ENCODE measurements at places on chromosomes 1 and 21.

DNA sequence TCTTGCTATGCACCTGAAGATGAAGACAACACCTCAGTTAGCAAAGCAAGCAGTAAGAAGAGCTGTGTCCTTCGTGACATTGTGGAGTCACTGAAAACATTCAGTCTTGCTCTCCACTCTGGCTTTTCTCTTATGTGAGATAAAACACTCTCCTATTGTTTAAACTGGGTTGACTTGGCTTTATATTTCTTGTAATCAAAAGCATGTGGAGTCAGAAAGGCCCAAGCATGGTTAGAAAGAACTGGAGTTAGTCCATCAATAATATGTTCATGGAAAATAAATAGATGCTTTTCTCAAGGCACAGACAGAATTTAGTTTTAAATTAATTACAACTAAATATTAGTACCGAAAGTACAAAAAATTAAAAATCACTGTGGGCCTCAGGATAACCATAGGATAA lies 61.7 kb downstream of the UBE2U start:
- no peak for DNase-seq

- no peak for DNase-seq
These were observed 290.3 kb upstream of the B3GALT2 start for GRCh38 chr1:193476748-193477147.

- no peak for DNase-seq
These were observed 192.1 kb downstream of the SETD4 start for GRCh38 chr21:35868005-35868868.

- DNase-seq = no peak
These were observed 140.6 kb upstream of the SAMSN1 start for GRCh38 chr21:14686466-14687267.

- DNase-seq = no peak
These were observed 926 bp upstream of the SH3D21 start for GRCh38 chr1:36304970-36305914.

DNA sequence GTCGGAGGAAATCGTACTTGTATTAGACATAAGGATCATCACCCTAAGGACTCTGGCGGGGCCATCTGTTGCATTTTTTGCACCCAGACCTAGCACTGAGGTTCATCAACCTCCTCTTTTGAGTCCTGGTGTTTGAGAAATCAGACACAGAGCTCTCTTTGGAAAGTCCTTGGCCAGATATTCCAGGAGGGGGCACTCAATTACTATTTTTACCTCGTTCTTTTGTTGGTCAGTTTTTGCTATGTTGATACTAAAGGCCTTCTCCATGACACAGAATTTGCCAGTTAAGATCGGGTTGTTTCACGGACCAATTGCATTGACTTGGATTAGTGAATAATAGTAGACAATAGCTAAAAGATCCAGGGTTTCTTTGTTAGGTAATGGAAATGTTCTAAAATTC lies 711.2 kb downstream of the KCNT2 start:
- no peak for DNase-seq

DNA sequence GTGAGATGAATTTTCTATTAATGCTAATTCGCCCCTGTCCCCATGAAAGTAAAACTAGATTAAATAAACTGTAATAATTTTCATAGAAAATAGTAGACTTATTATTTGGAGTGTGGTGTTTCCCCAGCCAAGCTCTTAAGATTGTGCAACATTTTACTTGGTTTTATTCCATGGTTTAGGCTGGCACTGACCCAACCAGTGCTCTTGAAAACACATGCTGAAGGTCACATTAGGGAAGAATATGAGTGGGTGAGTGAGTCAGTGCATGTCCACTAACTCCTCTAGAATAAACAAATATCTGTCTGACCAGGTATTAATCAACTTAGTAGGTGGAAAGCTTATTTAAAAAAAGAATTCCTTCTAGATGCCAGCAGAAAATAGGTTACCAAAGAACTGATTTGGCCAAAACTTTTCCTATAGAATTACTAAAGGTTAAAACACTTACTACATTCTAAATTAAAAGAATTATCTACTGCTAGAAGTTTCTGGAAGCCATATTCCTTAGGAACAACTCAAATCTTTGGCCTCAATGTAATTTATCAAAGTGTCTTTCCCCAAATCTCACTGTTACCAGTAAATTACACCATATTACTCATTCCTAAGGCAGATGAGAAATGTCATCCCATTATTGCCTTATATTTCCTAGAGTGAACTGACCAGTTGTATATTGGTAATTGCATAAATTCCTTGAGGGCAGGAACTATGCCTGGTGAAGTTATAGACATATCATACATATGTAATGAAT lies 89.7 kb upstream of the RGS1 start:
- DNase-seq = no peak

GRCh38 chr1:9167638-9168037 lies 38.7 kb upstream of the GPR157 start:
- no peak for DNase-seq

DNA sequence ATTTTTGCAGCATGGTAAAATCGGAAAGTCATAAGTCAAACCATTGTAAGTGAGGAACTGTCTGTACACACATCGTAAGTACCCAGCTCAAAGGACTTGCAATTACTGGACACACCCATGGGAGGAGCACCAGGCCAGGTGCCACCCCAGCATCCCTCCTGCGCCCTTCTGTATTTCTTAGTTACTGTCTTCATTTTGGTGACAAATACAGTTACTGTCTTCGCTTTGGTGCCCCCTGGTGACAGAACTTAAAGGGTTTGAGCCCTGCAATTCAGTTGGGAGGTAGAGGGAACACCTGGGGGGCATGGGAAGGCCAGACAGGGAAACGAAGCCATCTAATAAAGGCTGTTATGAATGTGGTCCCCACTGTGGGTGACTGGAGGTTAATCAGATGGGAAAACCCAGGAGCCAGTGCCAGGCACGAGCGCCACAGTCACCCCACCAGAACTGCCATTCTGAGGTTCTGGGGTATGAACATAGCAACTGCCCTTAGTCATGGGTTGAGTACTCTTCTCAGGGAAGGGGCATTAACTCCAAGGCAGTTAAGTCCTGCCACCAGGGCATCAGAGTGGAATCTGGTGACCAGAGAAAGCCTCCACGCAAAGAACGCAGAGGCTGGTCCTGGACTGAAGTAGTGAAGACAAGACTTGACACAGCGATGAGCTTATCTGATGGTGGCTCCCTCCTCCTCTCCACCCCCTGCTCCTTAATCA lies 612.9 kb downstream of the PTPRU start:
- DNase-seq = peak; percentile 9

GRCh38 chr1:243301059-243301458 lies 45.2 kb downstream of the SDCCAG8 start:
- DNase-seq = no peak

- DNase-seq = no peak
These were observed 87.1 kb downstream of the SLC5A9 start for GRCh38 chr1:48309564-48310082.

- no peak for DNase-seq
These were observed 285.4 kb upstream of the USP25 start for GRCh38 chr21:15444118-15444960.

DNA sequence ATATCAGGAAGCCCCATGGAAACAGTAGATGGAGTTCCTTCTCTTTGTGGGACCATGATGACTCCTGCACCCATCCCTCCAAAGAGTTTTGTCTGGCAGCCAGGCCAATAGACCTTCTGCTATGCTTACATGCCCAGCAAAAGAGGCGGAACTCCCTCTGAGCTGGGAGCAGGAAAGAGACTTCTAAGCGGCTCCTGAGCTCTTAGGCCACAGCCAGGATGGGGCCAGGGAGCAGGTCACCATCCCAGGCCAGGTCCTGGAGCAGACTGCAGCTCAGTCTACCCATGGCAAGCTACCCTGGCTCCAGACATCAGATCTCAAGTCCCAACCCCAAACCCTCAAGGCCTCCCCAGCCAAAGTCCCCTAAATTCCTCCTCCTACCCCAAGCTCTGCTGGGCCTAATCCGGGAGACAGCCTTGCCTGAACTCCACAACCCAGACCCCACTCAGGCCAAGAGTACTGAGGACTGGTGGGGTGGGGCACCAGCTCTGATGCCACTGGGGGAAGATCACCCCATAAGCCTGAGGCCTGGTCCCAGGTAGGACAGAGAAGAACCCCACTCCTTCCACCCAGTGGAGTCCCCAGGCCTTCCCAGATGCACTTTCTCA lies 387.9 kb downstream of the MATN1 start:
- DNase-seq = no peak

DNA sequence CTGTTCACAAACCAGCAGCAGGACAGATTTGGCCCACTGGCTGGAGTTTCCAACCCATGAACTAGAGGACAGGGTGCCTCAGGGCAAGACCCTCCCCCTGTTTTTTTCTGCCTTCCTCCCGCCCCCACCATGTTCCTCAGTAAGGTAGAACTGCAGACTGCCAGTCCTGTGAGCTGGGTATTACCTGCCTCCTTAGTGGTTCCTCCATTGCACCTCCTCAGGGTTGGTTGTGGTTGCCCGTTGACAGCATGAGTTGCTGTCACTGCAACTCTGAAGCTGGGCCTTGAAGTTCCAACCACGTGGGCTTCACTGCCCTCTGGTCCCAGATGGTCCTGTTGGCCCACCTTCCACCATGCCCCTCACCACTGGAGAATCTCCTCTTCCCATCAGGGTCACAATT lies 28.8 kb downstream of the TENT5C start:
- no peak for DNase-seq

DNA sequence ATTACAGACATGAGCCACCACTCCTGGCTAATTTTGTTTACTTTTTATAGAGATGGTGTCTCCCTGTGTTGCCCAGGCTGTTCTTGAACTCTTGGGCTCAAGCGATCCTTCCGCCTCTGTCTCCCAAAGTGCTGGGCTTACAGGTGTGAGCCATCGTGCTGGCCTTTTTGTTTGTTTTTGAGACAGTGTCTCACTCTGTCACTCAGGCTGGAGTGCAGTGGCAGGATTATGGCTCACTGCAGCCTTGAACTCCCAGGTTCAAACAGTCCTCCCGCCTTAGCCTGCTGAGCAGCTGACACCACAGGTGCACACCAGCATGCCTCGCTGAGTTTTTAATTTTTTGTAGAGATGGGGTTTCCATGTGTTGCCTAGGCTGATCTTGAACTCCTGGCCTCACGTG lies 49.1 kb downstream of the ADARB1 start:
- DNase-seq = no peak

GRCh38 chr1:11384170-11384554 lies 94.8 kb upstream of the DISP3 start:
- DNase-seq = peak; percentile 7

DNA sequence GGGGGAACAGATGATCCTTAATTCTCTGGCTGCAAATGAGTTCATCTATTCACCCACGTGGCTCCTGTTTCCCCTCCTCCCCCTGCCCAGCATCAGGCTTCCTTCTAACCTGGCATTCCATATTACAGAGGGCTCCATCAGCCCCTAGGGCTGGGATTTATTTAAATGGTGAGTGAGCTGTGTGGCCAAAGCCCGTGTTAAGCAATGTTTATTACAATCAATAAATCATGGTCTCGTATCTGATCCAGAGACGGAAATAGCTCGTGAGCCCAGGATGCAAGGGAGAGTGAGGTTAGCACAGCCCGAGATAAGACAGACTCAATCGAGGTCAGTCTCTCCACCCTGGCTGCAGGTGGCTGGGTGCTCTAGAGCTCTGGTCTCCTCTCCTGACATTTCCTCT lies 43.1 kb upstream of the IGSF21 start:
- DNase-seq = no peak

DNA sequence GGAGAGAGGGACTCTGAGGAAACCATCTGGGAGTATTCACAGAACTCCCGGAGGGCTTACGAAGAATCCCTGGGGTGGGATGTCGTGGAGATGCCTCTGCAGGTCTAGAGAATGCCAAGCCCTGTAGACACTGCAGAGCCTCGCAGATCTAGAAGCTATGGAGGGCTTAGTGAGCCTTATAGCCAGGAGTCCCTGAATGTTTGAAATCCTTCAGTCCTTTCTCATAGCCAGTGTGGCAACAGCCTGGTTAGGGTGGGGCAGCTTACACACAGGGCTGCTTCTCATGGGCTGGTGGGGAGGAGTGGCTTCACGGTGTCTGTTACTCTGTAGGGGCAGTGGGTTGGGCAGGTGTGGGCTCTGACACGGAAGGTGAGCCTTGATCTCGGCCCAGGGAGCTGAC lies 44.2 kb upstream of the KDM4A start:
- DNase-seq = no peak

Measured in activated CD4-positive, alpha-beta T cell treated with anti-CD3 and anti-CD28 coated beads, Interleukin-2, amount 50 U/mL, for 24 hours (primary cell).